RWPE1 (cell line): ENCODE measurements at places on chromosomes 11 and 22.

GRCh38 chr11:117862019-117862725 is 14.3 kb downstream of the FXYD6 start:
- no peak for DNase-seq

DNA sequence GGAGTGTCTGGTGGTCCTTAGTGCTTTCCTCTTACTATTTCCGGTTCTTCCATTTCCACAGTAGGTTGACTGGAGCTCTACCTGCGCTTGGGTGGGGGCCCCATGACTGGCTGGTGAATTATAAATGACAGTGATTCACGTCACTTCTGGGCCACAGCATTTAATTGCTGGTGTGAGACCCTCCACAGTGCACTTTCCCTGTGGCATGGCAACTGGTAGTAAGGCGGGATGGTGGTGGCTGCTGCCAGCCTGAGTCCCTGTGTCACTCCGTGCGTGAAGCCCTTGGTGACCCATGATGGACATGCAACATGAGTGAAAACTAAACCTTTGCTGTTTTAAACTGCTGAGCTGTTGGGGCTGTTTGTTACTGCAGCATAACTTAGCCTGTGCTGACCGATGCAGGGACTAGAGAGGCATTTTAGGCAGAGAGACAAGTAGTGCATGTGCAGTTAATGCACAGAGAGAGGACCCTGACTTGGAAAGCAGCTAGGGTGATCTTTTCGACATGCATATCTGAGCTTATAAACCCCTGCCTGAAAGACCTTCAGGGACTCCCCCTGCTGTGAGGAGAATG is 3.1 kb downstream of the PRDM11 start:
- DNase-seq = no peak

- no peak for DNase-seq
Observed at GRCh38 chr22:42066126-42066761, 4.4 kb downstream of the NAGA start.

- no peak for DNase-seq
Observed at GRCh38 chr22:41491374-41492100, 22.6 kb downstream of the ACO2 start.

DNA sequence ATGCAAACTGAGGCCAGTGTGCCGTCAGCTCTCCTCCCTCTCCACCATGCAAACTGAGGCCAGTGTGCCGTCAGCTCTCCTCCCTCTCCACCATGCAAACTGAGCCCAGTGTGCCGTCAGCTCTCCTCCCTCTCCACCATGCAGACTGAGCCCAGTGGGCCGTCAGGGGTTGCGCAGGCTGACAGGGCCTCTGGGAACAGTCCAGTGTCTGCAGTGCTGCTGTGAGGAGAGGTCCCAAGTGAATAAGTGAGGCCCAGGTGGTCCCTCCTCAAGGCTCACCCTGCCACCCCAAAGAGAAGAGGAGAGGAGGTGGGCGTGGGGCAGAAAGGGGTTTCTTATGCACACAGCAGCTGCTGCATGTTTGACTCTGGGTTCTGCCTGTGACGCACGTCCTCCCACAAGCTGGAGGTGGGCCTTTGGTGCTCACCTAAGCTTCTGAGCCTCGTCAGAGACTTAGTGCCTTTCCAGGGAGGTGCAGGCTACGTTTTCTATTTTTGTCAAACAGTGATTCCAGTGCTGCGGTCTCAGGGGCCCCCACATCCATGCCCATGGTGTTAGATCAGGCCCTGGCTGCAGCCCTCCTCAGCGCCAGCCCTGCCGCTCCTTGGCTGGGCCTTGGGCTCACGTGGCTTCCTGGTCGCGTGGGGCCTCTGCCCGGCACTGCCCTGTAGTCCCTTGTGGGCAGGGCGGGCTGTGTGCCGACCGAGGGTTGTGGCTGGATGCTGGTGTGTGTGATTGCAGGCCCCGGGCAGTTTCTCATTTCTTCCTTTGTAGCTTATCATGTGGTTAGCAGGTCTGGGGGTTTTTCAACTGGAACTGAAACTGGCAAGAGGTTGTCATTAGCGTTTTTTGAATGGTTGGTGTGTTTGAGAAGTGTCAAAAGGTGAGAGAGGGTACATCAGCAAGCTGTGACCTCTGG is 7.1 kb downstream of the TPCN2 start:
- DNase-seq = no peak

- no peak for DNase-seq
Observed at GRCh38 chr11:134460062-134460561, 48.1 kb upstream of the B3GAT1 start.

DNA sequence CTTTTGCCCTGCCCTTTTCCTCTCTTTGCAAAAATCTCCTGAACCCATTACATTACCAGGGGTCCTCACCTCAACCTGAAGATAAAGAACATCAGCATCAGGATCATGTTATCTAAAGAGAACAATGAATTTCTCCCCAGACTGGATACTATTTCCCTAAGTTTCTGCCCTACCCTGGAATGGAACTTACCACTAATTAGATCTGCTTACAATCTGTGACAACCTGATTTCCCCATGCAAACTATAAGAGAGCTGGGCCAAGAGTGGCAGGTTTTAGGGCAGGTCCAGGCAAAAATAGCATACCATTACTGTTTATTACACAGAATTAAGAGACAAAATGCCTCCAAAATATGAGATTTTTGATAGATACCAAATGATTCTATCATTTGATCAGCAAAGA is 58.0 kb upstream of the GDPD4 start:
- no peak for DNase-seq

DNA sequence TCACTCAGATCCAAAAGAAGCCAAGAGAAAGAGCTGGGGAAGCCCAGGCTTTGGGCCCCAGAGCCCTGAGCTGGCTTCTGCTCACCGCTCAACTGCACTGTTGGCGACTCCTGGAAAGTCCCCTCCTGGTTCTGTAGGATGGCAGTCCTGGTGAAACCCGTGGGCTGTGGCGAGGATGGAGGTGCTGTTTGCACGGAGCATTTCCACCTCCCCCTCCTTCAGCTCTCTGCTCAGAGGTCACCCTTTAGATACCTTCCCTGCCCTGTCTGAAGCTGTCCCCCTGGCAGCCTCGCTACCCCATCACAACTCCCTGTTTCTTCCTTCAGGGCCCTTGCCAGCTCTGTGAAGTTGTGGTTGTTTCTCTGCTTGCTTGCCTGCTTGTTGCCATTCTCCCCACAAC is 97.8 kb downstream of the MYO18B start:
- no peak for DNase-seq

GRCh38 chr11:75725547-75726320 is 8.1 kb downstream of the MOGAT2 start:
- no peak for DNase-seq

DNA sequence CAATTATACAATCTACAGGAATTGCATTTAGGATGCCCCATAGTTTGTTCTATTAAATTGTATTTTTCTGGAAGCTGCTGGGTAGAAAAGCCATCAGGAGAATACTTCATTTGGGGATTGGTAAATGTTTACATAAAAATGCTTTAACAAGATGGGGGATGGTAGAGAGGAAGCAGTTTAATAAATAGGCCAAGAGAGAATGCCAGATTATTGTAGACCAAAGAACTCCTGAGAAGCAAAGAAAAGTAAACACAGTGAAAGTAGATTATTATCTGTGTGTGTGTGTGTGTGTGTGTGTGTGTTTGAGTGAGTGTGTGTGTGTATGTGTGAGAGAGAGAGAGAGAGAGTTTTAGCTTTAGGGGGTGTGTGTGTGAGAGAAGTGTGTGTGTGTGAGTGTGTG is 820.4 kb upstream of the CCDC90B start:
- DNase-seq = no peak
